RCC 7860 (cell line): ENCODE measurements at places on chromosomes 11 and 22.

GRCh38 chr11:67062526-67063373, 6.1 kb downstream of the RHOD start:
- peak; percentile 20 for DNase-seq

DNA sequence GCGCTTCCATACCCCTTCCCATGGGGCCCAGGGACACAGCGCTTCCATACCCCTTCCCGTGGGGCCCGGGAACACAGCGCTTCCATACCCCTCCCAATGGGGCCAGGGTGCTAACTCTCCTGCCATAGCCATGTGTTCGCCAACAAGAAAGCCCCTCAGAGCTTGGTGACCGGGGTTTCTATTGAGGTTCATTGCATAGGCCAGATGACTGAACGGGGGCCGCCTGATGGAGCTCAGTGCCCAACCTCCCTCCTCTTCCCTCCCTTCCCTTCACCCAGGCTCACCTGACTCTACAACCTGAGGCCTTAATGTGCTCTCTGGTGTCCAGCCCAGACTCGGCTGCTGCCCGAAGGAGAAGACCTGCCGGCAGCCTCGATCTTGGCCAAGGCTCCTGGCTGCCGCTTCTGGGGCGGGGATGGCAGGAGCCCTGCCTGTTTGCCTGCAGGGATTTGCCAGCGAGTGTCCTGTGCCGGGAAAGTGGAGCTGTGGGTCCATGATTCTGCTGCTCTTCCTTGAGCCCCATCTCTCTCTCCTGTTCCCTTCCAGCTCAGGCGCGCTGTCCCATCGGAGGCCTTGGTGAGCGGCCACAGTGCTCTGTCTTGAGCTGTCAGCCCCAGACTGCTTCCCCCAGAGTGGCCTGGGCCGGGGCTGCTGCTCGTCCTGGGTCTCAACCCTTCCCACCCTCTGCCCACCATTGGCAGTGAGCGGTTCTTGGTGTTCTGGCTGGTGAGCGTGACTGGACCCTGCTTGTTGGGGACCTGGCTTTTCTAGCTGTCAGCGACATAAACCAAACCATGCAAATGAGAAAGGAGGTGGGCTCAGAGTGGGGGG, 267.0 kb downstream of the TBC1D22A start:
- DNase-seq: no peak

DNA sequence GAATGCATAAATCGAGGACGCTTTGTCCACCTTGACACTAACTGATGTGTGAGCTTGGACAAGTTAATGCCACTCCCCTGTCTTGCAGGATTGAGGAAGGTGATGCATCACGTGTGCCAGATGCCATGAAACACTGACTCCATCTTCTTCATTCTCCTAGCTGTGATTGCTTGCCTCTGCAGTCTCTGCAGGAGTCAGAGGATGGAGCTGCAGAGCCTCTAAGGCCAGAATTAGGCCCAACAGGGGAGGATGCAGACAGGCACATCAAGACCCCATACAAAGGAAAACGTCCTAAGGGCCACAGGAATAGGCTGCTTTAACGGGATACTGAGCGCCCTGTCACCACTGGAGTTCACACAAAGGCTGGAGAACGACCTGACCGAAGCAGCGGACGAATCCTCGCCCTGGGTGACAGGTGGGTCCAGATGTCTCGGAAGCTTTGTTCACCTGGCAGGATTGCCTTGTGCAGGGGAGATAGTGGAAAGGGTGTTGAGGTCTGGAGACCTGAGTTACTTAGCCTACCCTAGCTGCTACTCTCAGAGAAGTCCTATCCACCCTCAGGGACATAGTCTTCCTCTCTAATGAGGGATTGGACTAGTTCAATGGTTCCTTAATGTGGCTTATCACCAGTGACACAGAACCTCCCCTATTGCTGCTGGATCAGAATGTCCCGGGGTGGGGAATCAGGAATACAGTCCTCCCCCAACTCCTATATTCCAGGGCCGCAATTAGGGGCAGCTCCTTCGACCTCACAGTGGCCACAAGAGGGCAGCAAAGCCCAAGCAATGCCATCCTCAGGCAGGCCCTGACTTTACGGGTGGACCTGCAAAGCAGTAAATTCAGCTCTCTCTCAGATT, 32.4 kb downstream of the DBX1 start:
- DNase-seq: peak; percentile 20

- DNase-seq: no peak
Measured at GRCh38 chr11:94028436-94028835, 7.3 kb downstream of the HEPHL1 start.

DNA sequence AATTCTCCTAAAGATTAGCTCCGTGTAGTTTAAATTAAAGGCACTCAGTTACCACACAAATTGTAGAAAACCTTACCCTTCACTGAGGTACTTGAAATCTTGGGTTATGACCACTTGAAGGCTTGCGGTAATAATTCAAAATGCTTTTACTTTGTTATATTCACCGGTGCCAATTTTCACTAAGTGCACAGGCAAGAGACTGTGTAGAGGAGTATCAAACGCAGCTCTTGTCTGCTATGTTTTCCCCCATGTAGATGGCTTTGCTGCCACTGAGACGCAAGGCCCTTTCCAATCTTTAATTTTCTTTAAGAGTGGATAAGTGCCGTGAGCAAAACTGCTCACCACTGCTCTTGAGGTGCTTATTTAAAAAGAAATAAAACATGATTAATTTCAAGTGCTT, 155.8 kb downstream of the CADM1 start:
- no peak for DNase-seq

DNA sequence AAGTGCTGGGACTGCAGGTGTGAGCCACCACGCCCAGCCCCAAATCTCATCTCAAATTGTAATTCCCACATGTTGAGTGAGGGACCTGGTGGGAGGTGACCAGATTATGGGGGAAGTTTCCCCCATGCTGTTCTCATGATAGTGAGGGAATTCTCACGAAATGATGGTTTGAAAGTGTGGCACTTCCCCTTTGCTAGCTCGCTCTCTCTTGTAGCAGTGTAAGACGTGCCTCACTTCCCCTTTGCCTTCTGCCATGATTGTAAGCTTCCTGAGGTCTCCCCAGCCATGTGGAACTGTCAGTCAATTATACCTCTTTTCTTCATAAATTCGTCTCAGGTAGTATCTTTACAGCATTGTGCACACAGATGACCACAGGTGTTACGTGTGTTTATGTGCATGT, 357.8 kb downstream of the CADM1 start:
- no peak for DNase-seq

DNA sequence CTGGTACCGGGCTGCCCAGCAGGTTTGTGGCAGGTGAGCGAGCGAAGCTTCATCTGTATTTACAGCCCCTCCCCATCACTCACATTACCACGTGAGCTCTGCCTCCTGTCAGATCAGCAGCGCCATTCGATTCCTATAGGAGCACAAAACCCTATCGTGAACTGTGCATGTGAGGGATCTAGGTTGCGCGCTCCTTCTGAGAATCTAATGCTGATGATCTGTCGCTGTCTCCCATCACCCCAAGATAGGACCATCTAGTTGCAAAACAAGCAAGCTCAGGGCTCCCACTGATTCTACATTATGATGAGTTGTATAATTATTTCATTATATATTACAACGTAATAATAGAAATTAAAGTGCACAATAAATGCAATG, 15.8 kb upstream of the VSIG10L2 start:
- no peak for DNase-seq

DNA sequence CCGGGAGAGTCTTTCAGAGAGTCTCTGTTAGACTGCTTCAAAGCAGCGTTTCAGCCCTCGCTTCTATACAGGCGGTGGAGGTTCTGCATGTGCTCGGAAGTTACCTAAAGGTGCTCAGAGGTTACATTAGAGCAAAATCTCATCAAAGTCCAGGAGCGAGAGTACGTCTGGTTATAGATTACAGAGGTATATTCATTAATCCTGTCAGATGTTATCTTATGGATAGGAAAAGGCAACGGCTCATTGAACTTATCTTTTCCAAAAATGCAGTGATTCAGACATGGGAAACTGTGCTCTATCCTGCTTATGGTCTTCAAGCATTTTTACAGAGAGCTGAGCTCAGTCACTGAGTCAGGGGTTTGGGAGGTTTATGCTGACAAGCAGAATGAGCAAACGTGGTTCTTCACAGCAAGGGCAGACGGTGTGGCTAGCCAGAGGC, 9.1 kb upstream of the ZBED5 start:
- DNase-seq: peak; percentile 85

GRCh38 chr11:86182976-86183584, 61.5 kb upstream of the EED start:
- DNase-seq: peak; percentile 84

GRCh38 chr11:117891362-117891761, 14.9 kb upstream of the FXYD6 start:
- no peak for DNase-seq

DNA sequence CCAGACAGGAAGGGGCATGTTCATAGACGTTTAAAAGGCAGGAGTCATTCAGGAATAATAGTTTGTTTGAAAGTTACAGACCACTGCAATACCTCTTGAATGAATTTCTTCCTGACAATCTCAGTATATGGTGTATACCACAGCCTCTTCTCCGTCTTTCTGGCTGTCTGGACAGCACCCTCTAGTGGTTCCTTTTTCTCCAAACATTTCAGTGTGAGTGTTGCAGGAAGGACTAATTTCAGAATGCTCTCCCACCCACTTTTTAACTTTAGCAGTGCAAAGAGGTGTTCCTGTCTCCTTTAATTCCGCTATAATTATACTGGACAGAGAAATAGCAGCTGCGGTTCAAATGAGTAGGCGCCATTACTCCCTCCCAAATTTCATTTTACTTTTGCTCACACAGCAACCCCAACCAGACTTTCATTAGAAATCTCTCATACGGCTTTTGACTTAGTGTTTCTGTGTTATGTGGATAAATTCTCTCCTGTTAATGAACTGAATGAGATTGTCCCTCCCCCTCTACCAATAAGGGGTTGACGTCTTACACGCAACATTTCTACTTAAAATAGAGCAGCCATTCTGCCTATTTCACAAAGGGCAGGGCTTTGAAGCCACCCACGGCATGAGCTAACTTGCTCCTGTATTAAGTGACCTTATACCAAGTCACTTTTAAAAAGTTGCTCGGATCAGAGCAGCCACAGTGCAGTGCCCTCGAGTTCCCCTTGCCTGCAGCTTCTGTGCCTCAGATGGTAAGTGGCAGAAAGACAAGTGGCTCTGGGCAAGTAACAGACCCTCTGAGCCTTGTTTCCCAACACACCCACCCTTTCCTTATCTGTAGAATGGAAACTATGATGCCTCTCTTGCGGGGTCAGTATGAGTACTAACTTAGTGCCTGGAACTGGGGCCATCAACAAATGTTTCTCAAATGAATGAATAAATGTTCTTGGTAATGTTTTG, 368.6 kb downstream of the OPCML start:
- peak; percentile 7 for DNase-seq

- no peak for DNase-seq
Measured at GRCh38 chr22:18050065-18050464, 25.7 kb upstream of the MICAL3 start.

GRCh38 chr11:2512431-2513407, 67.9 kb downstream of the KCNQ1 start:
- DNase-seq: no peak
